ENCODE measurements at places on chromosomes 12 and 14.
A peak's percentile ranks its signal among the peaks of the same experiment; 100 is the strongest.

- peak; percentile 2 for DNase-seq
Measured at GRCh38 chr14:86673523-86673969, 1143.6 kb downstream of the FLRT2 start.

- no peak for DNase-seq
Measured at GRCh38 chr14:100077441-100077840, 12.2 kb downstream of the EVL start.

- no peak for DNase-seq
Measured at GRCh38 chr12:76622915-76623314, 63.3 kb upstream of the OSBPL8 start.

DNA sequence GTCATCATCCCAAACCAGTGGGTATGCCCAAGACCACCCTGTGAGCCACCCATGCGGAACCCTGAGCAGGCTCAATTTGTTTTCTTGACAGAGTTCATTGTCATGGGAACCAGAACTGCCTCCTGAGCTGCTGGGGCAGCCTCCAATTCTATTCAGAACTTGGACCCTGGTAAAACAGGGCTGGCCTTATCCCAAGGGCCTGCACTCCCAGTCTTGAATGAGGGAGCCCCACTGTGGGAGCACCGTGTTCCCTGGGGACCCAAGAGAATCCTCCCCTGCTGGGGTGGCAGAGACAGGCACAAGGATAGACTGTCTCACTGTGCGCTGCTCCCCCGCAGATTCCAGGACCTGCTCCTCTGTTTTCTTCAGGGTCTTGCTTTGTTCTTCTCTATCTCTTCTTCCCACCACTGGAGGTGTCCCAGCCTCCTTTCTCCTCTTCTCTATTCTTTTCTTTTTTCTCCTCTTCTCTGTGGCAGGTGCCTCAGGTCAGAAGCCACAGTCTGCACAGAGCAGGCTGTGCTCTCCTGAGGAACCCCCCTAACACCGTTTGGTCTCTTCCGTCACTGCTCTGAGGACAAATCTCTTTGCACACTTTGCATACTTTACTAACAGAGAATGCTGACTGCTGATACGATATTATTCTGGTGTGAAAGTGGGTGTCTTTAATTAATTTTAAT lies 31.2 kb upstream of the CHPT1 start:
- DNase-seq, result no peak

GRCh38 chr12:48075832-48076231 lies 30.0 kb downstream of the SENP1 start:
- DNase-seq, result no peak

- DNase-seq, result no peak
Measured at GRCh38 chr12:66679461-66680084, 697 bp upstream of the GRIP1 start.

DNA sequence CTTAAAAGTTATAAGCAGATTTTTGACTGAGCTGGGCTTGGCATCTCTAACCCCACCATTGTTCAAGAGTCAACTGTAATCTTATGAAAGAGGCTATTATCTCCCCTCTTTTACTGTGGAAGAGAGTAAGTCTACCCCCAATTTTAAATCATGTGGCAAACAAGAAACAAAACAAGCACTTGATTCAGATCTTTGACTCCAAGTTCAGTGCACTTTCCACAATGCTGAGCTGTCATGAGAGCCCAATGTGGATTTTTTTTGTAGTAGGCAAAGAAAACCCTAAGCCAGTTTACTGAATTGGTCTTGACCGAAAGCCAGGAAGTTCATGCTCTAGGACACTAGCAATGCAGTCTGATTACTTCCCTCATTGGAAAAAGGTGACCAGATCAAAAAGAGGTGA lies 306.2 kb downstream of the GALC start:
- no peak for DNase-seq

DNA sequence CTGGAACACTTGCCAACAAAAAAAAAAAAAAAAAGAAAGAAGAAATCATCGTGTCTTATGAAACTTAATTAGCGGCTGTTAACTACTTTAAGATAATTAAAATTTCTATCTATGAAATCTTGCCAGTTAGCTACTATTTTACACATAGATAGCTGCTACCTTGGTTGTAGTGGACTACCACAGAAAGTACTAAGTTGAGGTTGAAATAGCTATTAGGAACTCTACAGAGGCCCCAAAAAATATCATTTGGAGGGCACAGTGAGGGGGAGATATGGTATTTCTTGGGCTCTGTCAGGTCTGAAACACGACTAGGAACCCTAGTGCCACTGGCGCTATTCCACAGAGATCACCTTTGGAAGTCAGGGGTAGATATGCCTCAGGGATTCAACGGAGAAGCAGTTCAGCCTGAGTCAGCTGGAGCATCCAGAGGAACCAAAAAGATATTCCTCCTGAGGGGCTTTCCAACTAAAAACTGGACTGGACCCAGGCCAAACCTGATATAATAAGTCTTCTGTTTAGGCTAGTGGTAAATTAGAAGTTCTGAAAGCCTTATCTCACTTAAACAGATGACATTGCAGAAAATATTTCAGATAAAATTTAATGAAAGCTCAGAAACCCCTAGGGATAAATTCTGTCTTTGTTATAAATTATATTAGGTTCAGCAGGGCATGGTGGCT lies 126.1 kb downstream of the EPS8 start:
- no peak for DNase-seq

GRCh38 chr14:101823066-101823465 lies 61.6 kb downstream of the PPP2R5C start:
- DNase-seq, result no peak

GRCh38 chr12:122979908-122980182 lies 636 bp upstream of the ARL6IP4 start:
- no peak for DNase-seq

DNA sequence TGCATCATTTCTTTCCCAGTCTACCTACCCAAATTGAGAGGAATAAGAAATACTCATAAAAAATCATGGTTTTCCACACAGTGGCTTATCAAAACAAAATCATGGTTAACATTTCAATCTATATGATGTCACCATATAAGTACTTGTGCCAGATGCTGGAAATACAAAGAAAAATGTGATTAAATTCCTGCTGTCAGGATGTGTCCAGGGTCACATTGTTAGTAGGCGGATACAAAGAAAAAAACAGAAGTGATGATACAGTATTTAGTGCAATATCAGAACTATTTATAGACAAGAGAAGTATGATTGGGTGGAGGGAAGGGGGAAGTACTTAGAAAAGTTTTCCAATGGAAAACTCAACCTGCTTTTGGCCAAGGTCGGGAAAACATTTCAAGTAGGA lies 47.0 kb upstream of the OR6J1 start:
- DNase-seq, result no peak

GRCh38 chr12:608413-608812 lies 54.8 kb downstream of the NINJ2 start:
- no peak for DNase-seq

- DNase-seq, result no peak
Measured at GRCh38 chr14:100041271-100041670, 24.0 kb upstream of the EVL start.

DNA sequence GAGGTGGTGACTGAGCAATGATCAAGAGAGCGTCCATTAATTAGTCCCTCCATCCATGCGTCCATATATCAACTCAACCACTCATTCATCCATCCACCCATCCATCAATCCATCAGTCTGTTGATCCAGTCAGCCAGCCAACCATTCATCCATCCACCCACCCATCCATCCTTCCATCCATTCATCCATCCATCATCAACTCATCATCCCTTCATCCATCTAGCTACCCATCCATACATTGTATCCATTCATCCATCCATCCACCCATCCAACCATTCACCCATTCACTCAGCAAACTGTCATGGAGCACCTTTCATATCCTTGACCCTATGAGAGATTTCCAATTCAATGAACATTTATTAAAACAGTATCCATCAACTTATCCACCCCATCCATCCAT lies 28.1 kb downstream of the MAP1LC3B2 start:
- DNase-seq, result no peak

DNA sequence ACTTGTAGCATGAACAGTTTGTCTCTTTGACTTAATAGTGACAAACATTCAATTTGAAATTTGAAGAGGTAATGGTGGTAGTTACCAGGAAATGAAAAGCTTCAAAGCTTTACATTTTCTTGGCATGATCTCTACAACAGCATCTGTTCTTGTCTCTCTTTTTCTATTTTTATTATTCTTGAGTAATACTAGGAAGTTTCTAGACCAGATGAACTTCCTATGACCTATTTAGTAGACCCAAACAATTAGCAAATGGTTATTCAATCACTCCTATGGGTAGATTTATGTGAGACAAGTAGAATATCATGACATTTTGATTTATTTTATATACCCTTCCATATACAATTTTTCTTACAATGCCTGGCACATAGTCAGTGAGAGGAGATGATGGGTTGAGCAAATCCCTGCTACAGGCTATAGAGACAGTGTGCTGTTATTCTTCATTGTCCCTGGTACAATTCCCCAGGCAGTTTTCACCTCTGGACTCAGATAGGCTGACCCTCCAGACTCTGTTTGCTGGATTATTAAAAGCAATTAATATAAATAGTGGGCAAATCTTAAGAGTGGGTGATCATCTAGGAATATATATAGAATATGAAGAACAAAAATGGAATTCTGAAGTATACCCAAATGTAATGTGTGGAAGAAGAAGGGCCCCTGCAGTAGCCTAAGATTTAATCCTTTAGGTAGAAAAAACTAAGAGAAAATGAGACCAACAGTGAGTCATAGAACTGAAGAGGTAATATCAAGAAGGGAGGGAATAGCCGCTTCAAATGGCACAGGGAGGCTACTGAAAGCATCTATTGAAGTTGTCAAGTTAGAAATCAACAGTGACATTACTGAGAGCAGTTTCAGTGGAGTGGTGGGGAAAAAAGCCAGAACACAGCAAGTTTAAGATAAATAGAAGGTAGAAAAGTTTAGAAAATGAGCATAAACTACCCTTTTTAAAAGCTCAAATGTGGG lies 512.0 kb downstream of the FOXG1 start:
- no peak for DNase-seq

DNA sequence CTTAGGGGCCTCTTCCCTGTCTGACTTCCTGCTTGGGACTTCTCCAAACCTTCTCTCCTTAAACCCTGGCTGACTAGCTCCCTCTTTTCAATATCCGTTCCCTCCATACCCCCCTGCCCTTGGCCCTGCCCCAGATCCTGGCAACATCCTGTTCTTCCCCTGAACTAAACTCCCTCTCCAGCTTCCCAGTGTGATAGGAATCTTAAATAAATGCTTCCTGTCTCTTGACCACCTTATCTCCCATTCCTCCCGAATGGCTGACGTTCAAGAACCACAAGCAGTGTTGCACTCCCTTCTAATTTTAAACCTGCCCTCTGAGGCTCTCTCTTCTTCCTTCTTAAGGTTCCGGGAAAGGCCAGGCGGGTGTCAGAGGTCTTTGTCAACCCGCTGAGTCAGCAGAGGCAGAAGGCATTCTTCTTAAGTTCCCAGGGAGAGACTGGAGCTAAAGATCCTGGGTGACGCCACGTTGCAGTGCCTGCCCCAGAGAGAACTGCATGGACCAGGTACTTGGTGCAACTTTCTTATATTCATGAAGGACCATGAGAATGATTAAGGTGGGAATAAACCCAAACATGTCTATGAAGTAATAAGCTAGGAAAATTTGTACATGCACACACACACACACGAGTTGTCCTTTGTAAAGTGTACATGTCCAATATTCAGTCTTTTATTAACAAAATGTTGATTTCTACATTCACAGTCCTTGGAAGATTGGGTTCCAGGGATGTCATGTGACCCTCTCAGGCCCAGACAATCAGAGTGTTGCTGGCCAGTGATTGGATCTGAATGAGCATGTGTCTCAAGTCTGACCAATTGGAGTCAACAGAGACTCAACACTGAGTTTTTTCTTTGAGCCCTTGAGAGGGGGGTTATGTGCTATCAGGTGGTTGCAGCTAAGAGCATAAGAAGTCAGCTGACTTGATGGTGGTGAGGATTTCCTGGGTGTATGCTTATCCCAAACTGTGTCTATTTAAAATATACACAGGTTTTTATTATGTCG lies 420.2 kb upstream of the TBX3 start:
- DNase-seq, result no peak

DNA sequence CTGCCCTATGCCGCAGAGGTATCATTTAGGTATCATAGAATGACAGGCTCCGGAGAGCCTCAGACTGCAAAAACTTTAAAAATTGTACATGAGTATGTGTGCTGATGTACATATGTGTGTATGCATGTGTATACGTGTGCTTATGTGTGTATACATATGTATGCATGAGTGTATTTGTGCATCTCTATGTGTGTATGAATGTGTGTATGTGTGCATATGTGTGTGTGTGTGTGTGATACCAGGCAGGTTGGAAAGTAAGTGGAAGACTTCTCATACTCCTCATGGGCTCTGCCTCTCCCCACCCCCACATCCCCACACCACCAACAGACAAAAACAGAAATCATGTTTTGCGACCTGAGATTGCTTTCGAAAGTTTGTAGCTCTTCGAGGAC lies 621 bp upstream of the TMEM117 start:
- DNase-seq, result no peak

DNA sequence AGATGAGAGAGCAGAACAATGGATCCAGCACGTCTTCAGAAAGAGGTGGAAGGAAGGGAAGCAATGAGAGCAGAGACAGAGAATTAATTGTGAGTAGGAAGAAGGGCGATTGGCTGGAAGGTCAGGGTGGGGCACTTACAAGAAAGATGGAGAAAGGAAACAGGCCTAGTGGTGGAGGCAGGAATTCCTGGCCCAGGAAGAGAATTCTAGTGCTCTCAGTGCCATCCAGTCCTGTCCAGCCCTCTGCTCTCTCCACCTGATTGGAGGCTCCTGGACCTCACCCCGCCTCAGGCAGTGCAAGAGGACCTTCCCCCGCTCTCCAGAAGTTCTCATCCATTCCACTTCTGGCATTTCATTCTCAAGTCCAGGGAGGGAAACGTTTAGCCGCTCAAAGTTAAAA lies 43.0 kb downstream of the NGB start:
- DNase-seq, result no peak

- DNase-seq, result no peak
Measured at GRCh38 chr12:80634903-80635302, 72.5 kb upstream of the MYF6 start.

DNA sequence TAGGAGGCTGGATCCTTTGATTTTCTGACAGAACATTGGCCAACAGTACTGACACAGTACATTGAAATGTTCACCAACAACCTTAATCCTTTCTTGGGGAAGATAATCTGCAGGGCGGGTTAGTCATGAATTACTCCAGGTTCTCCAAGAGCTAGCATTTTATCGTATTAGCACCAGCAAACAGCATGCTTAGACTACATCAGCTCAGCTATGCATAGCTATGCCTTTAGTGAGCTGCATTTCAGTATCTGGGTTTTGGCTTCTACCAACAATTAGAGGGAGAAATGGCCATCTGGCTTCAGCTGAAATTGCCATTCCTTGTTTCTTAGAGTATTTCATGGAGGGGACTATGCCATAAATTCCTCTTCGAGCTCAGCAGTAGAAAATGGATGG lies 33.8 kb downstream of the SAMD4A start:
- no peak for DNase-seq

DNA sequence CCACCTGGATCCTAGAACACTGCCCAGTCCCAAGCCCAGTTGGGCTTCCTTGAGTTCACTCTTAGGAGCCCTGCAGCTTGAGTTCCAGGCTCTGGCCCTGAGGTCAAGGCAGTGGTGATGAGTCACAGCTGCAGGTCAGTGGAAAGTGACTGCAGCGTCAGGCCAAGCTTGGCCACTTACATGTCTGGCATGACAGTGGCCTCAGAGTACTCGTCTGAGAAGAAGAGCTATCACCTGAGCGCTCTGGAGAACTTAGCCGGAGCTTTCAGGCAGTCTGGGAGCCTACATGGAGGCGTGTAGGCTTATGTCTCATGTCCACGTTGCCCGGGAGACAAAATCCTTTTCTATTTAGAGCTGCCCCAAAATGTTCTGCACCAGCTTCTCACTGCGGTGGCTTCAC lies 75.6 kb downstream of the ARL6IP4 start:
- peak; percentile 35 for DNase-seq

Data from NCI-H146 (cell line).